CD4-positive, alpha-beta T cell treated with Interleukin-12 subunit alpha and Interleukin-12 subunit beta, for 1 hour (primary cell): ENCODE measurements at places on chromosomes 5 and 9.

DNA sequence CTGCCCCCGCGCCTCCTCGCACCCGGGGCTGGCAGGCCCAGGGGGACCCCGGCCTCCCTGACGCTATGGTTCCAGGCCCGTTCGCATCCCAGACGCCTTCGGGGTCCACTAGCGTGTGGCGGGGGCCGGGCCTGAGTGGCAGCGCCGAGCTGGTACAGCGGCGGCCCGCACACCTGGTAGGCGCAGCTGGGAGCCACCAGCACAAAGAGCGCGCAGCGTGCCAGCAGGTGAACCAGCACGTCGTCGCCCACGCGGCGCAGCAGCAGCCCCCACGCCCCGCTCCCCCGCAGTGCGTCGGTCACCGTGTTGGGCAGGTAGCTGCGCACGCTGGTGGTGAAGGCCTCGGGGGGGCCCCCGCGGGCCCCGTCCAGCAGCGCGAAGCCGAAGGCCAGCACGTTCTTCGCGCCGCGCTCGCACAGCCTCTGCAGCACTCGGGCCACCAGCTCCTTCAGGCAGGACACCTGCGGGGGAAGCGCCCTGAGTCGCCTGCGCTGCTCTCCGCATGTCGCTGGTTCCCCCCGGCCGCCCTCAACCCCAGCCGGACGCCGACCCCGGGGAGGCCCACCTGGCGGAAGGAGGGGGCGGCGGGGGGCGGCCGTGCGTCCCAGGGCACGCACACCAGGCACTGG is 548 bp downstream of the TERT start:
- DNase-seq: no peak

DNA sequence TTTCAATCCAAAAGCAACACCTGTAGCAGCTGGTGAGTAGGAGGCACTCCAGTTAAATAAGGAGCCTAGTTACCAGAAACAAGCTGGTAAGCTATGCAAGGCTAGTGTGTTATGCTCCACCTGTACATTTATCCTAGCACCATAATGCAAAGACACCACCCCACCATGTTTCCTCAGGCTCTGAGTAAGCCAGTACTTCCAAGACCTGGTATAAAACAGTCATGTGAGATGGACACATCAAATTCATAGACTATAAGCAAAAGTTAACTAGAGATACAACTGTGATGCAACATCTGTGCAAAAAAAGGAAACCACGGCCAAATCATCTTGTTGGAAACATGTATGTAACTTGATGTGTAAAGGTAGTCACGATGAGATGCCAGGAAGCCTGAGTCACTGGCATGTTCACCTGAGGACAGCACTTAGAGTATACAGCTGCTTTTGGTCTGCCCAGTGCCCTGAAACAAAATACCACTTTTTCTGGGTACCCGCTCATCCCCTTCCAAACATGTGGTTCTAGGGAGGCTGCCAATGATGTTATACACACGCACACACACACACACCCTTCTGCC is 66.1 kb downstream of the CDK5RAP2 start:
- no peak for DNase-seq

DNA sequence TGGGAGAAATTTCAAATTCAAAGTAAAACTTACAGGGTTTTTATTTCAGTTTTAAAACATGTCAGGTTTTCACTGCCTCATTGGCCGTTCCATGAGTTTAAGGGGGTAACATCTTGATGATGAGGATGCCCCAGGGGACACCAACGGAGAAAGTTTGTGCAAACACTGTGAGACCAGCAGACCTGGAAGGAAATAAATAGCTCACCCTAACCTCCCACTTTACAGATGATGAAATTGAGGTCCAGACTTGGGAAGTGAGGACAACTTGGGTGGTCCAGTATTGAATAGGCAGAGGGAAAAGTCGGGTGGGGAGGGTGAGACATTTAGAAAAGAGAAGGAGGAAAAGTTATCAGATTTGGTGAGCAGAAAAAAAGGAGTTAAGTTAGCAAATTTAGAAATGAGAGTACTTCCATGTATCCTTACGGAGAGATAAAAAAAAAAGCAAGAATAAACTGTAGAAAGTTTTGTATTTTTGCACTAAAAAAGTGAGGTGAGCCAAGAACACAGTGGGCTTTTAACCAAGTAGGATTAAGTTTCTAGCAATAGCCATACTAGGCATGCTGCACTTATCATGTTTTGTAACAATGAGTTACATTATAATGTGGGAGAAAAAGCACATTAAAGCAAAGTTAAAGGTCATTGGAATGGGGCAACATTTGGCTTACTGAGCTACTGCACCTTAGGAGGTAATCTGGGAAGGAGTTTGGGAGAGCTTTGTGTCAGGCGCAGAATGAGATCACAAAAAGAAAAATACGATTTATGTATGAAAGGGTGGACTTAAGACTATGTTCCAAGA is 125.1 kb downstream of the GAS1 start:
- no peak for DNase-seq

DNA sequence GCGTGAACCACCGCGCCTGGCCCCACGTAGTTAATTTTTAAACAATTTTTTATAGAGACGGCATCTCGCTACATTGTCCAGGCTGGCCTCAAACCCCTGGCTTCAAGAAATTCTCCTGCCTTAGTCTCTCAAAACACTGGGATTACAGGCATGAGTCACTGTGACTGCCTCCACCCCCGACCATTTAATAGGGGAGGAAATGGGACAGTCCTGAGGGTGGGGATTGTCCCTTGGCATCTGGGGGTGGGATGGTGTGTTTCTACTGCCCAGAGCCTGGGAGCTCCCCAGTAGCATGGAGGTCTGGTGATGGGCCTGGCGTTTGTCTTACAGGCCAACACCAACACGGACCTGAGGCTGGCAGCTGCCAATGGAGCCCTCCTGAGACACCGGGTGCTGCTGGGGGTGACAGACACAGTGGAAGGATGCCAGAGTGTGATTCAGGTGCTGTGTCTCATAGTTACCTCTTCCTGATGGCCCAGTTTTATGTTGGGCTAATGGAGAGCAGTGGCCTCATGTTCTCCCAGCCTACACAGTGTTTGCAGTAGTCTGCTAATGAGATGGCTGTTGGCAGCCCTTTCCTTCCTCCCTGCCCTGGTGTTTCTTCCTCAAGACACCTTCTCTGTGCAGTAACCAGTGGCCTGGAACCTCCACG is 22.5 kb downstream of the TMEM268 start:
- no peak for DNase-seq

DNA sequence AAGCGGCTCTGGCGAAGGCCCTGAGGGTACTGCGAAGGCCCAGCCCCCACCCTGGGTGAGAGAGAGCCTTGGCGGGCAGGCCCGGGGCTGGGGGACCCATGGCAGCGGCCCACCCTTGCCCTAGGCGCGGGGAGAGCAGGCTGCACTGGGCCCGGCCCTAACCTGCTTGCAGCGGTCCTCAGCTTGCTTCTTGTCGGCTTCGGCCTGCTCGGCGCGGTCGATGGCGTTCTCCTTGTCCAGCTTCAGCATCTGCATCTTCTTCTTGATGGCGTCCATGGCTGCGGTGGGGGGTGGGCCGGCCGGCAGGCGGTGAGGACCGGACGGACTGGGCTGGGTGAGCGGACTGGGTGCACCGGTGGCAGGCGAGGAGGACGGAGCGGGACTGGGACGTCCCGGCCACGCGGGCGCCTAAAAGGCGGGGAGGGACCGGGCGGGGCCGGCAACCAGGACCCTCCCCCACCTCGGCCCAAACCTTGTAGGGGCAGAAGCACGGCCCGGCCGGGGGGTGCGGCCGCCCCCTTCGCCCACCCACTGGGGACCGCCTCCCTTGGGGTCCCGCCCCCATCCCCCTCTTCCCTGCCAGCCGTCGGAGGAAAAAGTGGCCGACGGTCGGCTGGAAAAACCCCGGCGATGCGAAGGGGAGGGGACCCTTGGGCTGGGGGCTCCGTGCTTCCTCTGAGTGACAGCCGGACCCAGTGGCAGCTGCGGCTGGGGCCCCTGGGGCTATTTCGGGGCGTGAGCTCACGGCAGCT is at the start of gene TPM2:
TSS of gene TPM2 (minus strand) at position 384 of the 752 bp plus-strand sequence. CDS start at position 276, 108 bp downstream.
- no peak for DNase-seq

DNA sequence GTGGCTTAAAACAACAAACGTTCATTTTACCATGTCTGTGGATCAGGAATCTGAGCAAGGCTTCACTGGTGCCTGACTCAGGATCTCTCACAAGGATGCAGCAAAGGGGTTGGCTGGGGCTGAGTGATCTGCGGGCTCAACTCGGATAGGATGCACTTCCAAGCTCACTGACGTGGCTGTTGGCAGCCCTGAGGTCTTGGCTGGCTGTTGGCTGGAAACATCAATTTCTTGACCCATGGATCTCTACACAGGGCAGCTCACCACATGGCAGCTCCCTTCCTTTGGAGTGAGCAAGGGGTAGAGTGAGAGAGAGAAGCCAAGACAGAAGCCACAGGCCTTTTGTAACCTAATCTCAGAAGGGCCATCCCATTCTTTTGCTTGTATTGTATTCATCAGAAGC is 202.1 kb downstream of the NXNL2 start:
- no peak for DNase-seq

- DNase-seq: no peak
These were observed 356.0 kb upstream of the PANK3 start for GRCh38 chr5:168935183-168935582.
